ENCODE measurements at places on chromosomes 3 and 15.

DNA sequence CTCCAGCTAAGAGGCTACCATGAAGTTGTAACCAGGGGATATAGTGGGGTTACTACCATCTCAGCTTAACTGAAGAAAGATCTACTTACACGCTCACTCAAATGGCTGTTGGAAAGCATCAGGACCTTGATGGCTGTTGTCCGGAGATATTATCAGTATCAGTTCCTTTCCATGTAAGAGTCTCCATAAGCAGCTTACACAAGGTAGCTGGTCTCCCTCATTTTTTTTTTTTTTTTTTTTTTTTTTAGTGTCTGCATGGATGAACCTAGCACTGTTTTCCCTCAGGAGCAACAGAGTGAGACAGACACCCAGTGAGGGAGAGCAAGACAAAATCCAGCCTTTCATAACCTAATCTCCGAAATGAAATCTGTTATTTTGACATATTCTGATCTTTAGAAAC lies 230.9 kb downstream of the CADM2 start:
- no peak for DNase-seq

- no peak for DNase-seq
These were observed 24.5 kb upstream of the KLF13 start for GRCh38 chr15:31302029-31302657.

DNA sequence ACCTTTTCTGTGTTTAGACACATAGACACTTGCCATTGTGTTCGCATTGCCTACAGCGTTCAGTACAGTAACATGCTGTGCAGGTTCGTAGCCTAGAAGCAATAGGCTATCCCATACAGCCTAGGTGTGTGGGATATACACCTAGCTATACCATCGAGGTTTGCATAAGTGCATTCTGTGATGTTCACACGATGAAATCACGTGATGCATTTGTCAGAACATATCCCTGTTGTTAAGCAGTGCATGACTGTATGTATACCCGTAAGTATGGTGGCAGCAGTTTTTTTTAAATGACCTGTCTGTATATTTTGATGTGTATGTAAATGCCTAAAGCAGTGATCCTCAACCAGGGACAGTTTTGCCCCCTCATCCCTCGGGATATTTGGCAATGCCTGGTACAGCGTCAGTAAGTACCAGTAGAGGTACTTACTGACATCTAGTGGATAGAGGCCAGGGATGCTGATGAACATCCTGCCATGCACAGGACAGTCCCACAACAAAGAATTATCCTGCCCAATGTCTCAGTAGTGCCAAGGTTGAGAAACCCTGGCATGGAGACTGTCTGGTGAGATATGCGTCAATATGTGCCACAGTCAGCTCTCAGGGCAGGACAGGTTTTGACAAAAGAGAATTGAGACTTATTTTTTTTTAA lies 129.1 kb downstream of the HCN4 start:
- DNase-seq, result no peak

DNA sequence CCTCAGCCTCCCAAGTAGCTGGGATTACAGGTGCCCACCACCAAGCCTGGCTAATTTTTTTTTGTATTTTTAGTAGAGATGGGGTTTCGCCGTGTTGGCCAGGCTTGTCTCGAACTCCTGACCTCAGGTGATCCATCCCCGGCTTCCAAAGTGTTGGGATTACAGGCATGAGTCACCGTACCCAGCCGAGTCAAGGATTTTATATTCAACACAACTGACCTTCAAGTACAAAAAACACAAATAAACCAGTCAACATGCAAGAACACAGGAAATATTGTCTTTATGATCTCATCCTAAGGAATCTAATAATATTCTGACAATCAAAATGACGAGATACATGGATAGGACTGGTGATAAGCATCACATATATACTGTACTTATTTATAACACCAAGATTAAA lies 37.9 kb downstream of the TJP1 start:
- DNase-seq, result no peak

DNA sequence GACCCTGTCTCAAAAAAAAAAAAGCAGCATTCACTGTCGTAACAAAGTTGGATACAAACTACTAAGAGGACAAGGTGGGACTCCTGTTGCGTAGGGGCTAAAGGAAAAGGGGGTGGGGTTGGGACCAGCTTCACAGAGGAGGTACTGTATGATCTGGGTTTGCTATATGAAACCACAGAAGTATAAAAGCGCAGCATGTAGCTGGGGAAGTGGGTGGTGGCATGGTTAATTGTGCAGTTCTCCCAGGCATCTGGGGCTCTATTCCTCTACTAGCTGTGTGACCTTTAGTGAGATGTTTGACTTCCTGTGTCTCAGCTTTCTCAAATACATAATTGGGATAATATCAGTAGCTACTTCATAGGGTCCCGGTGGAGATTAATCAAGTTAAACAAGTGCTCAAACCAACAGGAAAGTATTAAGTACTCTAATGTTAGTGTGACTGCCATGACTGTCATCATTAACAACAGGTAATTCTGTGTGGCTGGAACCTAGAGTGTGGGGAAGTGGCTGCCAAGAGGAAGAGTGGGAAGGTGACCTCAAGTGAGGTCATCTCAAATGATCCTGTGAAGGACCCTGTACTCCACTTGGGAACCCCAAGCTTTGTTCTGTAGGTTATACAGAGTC lies 11.5 kb downstream of the PARP16 start:
- DNase-seq, result no peak

DNA sequence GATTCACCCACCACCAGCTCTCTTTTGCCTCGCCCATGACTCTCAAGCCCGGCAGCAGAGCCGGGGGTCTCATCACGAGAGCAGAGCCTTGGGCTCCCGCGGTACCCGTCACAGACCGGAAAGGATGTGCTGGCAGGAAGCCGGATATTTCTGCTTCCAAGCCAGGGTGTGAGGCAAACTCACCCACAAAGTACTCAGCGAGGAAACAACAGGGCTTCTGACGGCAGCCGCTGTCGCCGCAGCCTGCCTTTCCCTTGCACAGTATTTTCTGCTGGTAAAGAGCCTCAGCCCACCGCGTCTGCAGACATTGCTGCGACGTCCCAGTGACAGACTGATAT lies 119.9 kb downstream of the NSMCE3 start:
- DNase-seq, result no peak

GRCh38 chr3:186633481-186633880 lies 6.7 kb upstream of the FETUB start:
- no peak for DNase-seq

DNA sequence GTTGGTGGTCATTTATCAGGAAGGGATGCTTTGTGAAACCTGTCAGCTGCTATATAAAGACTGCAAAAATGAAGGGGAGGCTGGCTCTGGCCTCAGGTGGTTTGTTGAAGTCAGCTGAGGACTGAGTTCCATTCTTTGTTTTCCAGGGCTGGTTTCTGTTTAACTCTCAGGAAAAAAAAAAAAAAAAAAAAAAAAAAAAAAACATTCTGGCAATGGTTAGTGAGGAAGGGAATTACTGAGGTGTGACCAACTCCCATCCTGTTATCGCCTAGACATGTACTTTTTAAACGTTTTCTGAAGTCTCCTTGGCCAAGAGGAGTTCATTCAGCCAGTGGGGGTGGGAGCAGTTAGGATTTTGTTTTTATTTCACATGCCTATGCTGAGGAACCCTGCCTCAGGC lies 316.3 kb downstream of the OXSM start:
- DNase-seq, result no peak

DNA sequence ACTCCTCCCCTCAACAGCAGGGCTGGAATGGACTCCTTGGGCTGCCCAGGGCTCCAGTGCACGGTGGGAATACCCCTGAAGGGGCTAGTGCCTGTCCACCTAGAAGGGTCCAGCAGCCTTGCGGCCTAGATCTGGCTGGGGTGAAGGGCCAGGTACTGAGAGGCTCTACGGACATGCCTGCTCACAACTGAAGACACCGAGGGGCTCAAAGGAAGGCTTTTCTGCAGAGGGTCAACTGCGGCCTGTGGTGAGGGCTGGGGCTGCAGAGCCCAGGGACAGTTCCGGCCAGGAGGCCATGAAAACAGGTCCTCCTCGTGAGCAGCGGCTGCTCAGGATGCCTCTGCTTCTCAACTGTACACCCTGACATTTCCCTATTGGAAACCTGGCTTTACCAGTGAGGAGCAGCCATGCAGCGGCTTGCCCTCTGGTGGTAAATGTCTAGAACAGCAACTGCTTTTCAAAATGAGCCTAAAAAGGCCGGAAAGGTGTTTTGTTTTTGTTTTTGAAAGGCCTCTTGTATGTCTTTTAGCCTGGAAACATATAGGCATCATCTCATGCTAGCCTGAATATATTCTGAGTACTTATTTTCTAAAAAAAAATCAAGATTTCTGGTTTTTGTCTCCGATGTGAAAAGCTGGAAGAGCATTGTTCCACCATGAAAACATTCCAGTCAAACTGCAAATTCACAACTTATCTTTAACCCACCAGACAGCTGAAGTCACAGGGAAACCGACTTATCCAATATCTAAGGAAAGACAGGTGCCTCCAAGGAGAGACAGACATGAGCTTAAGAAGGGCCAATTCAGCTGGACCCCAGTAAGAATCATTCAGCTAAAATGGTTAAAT lies 163.4 kb downstream of the KLF13 start:
- peak; percentile 48 for DNase-seq

DNA sequence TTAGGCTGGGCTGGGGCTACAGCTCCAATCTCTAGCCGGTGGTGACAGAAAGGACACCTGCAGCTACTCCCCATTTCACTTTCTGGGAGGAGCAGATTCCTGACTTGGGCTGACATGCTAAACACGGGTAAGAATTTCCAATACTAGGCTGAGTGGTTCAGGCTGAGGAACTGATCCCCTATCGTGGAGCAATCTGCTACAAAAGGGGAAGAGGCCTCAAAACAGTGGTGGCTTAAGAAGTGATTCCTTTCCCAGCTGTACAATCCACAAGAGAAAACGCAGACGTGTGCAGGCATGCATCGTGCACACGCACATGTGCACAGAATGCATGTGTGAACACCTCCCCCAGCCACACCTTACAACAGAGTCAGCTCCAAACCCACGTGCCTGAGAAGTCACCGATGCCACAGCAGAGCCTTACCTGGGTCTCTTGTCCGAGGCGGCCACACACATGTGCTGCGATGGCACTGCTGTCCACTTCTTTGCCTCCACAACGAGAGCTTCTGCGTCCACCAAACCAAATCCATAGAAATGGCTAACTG lies 86.7 kb upstream of the SNRPA1 start:
- peak; percentile 87 for DNase-seq

- no peak for DNase-seq
These were observed 217.8 kb upstream of the ARHGEF26 start for GRCh38 chr3:153903430-153903829.

DNA sequence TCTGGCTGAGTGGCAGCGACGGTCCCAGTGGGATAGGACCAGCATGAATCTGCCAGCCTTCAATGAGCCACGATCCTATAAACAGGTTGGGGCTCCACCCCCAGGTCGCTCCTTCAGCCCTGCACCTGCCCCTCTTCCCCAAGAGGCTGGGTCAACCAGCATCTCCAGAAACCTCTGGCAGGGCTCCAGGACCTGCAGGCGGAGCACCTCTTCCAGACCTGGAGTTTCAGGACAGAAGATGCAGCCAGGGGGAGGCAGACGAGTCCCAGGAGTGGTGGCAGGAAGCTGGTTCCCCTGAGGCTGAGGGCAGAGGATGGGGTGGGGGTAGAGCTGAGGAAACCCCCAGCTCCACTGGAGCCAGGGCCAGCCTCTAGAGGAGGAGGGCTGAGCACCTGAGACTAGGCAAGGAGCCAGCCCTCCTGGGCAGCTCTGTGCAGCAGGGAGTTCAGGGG lies at the start of gene PLA2G4D:
TSS of gene PLA2G4D (minus strand) at position 51 of the 452 bp plus-strand sequence. CDS start 103 bp downstream, outside the sequence.
- no peak for DNase-seq

DNA sequence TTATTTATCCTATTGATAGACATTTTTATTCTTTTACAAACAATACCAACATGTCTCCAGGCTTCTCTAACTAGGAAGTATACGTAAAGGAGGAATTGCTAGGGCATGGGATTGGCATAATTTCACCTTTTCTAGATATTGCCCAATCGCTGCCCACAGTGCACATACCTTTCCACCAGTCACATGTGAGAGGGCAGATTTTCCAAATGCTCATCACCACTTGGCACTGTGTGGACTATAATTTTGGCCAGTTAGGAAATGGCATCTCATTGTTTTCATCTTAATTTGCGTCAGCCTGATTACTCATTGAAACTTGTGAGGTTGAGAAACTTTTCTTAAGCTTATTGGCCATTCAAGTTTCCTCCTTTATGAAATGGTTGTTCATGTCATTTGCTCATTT lies 57.4 kb upstream of the POLR2M start:
- DNase-seq, result no peak

DNA sequence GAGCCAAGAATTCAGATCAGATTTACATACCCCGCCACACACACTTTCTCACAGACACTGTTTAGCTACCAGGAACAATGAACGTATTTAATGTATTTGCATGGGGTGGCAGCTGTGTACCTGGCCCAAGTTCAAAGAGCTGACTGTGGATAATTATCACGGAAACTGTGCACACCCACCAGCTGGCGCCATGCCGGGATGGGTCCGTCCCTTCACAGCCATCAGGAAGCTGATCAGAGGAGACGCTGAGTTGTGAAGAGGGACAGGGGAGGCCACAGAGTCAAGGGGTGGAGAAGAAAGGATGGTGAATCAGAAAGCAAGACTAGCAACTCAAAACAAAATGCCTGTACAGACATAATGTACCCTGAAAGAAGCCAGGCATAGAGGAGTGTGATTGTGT lies 13.1 kb upstream of the PLA2G4D start:
- no peak for DNase-seq

All from MV-4-11 (cell line).